Upper lobe of left lung (tissue), 6 donors: ENCODE measurements at places on chromosomes 13 and 19.

- DNase-seq = no peak
Measured at GRCh38 chr13:41383386-41383785, 72.3 kb downstream of the NAA16 start.

DNA sequence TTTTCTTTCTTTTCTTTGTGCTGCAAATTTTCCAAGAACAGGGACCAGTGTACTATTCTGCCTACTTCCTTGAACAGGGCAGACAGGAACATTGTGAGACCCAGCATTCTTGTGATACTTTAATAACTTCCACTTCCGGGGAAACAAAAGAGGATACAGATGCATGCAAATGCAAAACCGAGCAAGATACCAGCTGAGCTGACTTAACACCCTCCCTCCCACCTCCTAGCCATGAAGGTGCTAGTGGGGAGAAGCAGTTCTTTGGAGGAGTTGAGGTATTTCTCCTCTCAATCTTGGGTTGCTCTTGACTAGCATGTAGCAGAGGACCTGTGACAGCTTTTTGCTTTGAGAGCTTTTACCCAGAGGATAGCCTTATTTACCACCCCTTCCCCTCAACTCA lies 111.2 kb downstream of the KLF5 start:
- DNase-seq = no peak

GRCh38 chr13:64206430-64207225 lies 2791.0 kb upstream of the PCDH20 start:
- no peak for DNase-seq

GRCh38 chr19:8131517-8131916 lies 17.9 kb downstream of the FBN3 start:
- no peak for DNase-seq

DNA sequence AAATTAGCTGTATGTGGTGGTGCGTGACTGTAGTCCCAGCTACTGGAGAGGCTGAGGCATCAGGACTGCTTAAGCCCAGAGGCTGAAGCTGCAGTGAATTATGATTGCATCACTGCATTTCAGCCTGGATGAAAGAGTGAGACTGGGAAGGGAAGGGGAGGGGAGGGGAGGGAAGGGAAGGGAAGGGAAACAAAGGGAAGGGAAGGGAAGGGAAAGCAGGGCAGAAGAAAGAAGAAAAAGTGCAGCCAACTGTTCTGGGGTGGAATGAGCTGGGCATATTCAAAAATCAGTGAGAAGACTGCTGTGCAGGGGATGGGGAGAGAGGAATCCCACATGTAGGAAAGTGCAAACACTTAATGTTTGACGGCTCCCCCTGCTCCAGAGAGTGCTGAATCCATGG lies 905.5 kb downstream of the UQCRFS1 start:
- DNase-seq = no peak

GRCh38 chr19:10979951-10980381 lies 19.1 kb downstream of the SMARCA4 start:
- no peak for DNase-seq

DNA sequence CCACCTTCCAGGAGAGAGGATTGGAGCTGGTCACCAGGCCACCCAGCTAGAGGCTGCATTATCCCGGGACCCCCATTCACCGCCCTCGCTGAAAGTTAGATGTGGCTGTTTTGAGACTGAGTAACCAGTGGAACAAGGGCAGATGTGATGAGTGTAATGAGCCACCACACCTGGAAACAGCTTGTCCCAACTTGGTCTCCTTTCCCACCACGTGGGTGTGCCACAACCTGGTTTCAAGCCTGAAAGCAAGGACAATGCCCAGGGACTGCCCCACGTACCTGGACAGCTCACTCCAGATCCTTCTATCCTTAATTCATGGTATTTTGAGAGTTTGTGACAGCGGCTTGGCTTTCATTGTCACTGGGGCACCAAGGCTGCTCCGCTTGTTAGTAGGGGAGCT lies 7.0 kb downstream of the LGI4 start:
- no peak for DNase-seq

GRCh38 chr13:99886706-99887105 lies 84.9 kb downstream of the ZIC5 start:
- no peak for DNase-seq

GRCh38 chr19:35027851-35028599 lies 2.2 kb upstream of the SCN1B start:
- DNase-seq = no peak

GRCh38 chr19:5690125-5690954 lies at the start of gene RPL36:
RPL36 (plus strand) TSS chr19:5690295; CDS start chr19:5690508, 213 bp downstream.
- DNase-seq = peak; percentile 98

GRCh38 chr13:51839711-51840540 lies 5.1 kb downstream of the TMEM272 start:
- DNase-seq = no peak

- DNase-seq = peak; percentile 99
Measured at GRCh38 chr19:35545001-35545854, at the start of gene TMEM147. TMEM147 (plus strand) TSS chr19:35545626; CDS start chr19:35545740, 114 bp downstream.

DNA sequence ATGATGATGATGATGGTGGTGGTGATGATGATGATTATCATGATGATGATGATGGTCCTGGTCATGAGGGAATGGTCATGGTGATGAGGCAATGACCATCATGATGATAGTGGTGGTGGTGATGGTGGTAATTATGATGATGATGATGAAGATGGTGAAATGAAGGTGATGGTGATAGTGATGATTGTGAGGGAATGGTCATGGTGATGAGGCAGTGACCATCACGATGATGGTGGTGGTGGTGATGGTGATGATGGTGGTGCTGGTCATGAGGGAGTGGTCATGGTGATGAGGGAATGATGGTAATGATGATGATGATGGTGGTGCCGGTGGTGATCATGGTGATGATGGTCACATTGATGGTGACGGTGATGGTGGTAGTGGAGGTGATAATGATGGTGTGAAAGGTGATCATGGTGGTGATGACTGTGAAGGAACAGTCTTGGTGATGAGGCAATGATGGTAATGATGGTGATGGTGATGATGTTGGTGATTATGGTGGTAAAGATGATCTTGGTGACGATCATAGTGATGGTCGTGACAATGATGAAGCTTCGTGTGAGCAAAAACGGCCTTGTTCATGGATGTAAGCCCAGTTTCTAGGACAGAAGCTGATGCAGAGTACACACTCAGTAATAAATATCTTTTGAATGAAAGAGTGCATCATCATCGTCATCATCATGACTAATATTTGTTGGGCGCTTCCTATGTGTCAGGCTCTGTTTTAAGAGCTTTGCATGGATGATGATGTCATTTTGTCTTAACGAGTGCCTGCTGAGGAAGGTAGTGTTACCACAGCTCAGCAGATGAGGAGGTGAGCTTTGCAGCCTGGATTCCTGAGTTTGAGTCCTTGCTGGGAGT lies 17.3 kb downstream of the SBK2 start:
- no peak for DNase-seq

GRCh38 chr13:26784704-26785639 lies 24.4 kb upstream of the GPR12 start:
- DNase-seq = peak; percentile 39

GRCh38 chr19:6026390-6027227 lies 48.7 kb upstream of the RANBP3 start:
- no peak for DNase-seq

- DNase-seq = no peak
Measured at GRCh38 chr19:56692206-56692895, 20.8 kb upstream of the ZNF835 start.
